ENCODE measurements at places on chromosomes 11 and 22.

GRCh38 chr11:20259506-20259905, 99.2 kb upstream of the DBX1 start:
- DNase-seq, result no peak

GRCh38 chr11:100703801-100704575, 16.9 kb downstream of the ARHGAP42 start:
- no peak for DNase-seq

DNA sequence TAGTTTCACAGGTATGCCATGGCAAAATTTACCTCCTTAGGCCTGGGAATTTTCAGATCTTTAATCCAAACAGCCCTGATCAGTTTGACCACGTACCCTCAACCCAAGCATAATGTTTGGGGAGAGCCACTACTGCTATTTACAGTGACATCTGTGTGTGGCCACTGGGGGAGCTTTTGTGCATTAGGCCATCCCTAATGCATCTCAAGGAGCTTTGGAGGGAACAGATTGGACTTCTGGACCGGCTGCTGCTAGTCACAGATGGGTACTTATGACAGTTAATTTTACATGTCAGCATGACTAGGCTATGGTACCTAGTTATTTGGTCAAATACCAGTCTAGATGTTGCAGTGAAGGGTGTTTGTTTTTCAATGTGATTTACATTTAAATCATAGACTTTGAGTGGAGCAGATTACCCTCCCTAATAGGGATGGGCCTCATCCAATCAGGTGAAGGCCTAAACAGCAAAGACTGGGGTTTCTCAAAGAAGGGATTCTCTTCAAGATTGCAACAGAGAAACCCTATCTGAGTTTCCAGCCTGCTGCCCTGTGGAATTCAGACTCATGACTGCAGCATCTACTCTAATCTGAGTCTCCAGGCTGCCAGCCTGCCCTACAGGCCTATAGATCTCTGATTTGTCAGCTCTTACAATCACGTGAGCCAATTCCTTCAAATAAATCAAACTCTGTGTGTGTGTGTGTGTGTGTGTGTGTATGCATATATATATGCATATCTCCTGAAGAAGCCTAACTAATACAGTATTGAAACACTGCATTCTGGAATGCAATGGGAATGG, 38.0 kb upstream of the GALNT18 start:
- DNase-seq, result no peak

GRCh38 chr11:60634126-60634525, 65.3 kb upstream of the MS4A8 start:
- DNase-seq, result no peak

DNA sequence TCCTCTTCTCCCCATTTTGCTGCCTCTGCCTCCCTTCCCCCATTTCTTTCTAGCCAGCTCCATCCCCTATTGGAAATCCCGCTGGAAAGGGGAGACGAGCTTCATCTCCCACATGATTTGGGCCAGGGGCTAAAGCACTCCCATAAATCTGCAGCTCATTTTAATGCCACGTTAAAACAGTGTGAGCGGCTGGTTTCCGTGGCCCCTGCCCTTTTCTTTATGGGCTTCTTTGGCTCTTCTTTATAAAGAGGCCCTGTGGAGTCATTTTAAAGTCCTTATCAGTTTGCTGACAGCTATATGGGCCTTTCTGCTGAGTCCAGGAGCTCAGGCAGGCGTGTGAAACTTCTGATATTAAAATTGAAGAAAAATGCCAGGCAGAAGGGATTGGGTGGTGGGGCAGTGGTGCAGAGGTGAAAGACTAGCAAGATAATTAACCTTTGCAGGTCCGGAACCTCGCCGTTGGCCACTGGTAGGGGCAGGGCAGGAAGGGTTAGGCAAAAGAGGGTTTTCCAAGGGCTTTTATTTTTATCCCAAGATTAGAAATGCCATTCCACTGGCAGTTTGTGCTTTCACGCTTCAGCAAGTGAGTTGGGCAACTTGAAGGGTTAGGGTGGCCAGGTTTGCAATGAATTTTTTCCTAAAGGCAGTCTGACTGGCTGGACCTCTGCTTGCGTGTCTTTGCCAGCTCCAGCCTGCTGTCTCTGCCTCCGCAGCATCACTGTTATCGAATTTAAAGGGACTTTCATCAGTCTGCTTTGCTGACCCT, 44.3 kb downstream of the EXT2 start:
- no peak for DNase-seq

DNA sequence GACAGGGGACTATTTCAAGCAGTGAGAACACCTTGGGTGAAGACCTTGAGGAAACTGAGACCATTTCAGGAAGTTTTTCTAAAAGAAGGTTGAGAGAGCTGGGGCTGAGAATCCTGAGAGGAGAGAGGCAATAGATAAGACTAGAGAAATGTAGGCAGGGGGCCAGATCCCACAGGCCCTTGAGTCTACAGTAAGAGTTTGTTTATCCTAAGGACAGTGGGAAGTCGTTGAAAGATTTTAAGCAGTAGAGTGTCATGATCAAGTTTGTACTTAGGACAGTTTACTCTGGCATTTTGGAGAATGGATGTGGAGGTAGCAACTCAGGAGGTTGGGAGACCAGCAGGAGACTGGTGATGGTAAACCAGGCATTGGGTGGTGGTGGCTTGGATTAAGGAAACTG, 17.1 kb downstream of the HSD17B12 start:
- DNase-seq, result no peak

GRCh38 chr22:45704648-45705047, 33.0 kb downstream of the ATXN10 start:
- DNase-seq, result no peak

GRCh38 chr11:78354408-78355308, 63.0 kb downstream of the GAB2 start:
- DNase-seq, result no peak

DNA sequence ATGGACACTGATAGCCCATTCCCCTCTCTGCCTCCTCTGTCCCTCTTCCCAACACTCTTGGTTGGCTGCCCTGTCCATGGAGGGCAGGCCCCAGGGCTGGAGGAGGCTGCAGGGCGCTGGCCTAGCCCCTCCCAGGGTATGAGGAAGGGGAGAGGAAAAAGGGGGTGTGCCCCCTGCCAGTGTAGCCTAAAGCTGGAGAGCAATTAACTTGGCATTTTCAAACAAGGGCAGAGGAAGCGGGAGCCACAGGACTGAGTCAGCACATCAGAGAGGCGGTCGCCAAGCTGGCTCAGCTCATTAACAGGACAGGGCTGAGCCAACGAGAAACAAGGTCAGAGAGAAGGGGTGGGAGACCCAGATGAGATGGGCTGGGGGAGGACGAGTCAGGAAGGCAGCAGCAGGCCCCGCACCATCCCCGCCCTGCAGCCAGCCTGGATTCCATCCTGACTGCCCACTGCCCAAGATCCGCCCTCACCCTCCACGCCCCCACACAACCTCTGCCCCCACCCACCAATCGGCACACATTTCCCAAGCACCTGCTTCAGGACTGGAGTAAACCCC, 76.3 kb downstream of the BUD13 start:
- DNase-seq, result no peak

- no peak for DNase-seq
These were observed 16.5 kb downstream of the SCYL1 start for GRCh38 chr11:65541093-65541982.

- no peak for DNase-seq
These were observed 203.1 kb upstream of the MTMR2 start for GRCh38 chr11:96126917-96127595.

DNA sequence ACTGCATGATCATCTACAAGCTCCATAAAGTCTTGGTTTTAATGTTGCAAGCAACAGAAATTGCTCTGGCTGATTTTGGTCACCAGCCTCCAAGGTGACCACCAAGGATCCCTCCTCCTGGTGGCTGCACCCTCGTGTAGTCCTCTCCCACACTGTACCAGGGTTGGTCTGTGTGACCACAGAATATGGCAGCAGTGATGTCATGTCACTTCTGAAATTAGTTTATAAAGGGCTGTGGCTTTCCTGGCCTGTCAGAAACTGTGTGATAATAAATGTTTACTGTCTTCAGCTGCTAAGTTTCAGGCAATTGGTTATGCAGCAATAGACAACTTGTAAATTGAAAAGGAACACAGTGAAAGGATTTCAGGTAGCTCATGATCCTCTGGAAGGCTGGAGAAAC, 5.3 kb upstream of the PRDM11 start:
- no peak for DNase-seq

GRCh38 chr22:48752451-48753380, 1075.0 kb downstream of the BRD1 start:
- no peak for DNase-seq

- DNase-seq, result no peak
These were observed 596.2 kb downstream of the BUD13 start for GRCh38 chr11:116176484-116177005.

GRCh38 chr22:38461057-38461413, 6.0 kb upstream of the KCNJ4 start:
- no peak for DNase-seq

DNA sequence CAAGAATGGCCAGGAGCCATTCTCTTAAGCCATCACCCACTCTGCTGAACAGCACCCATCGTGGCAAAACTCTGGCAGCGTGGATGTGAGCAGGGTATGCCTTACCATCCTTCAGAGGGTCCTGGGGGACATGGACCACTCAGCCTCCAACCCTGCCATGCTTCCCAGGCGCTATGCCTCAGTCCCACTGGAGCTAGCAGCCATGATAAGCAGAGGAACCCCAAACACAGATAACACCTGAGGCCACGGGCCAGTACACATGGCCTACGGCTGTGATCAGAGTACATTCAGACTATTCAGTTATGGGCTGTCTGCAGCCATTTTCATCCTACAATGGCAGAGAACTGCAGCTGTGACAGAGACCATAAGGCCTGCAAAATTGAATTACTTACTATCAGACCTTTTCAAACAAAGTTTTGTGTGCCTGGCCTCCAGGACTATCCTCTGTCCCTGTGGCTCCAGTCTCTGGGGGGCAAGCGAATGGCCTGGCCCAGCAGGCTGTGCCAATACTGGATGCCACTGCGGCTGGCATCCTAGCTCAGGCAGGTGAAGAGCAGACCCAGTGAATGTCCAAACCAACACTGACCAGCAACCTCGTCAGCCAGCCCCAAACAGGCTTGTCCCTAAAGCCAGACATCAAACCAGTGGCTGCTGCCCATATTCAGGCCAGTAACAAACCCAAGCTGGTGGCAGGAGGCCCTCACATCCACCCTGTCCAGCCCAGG, 6.9 kb downstream of the ARVCF start:
- DNase-seq, result no peak

DNA sequence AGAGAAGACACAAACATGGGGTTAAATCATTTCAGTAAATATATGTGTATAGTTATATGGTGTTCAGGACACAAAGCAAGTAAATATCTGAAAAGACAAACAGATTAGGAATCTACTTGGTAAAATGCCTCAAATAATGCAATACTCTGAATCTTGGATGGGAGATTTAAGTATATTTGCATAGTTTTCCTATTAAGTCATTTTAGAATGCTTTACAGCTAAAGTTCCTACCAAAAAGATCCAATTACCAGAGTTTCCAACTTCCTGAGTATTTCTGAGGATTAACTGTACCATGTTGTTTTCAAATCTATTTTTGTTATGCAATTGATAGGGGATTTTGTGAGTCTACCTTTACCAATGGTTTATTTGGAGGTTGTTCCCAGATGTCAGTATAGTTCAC, 424.4 kb upstream of the CCDC179 start:
- DNase-seq, result no peak

- no peak for DNase-seq
These were observed 229.6 kb downstream of the DYNC2H1 start for GRCh38 chr11:103338621-103339484.

DNA sequence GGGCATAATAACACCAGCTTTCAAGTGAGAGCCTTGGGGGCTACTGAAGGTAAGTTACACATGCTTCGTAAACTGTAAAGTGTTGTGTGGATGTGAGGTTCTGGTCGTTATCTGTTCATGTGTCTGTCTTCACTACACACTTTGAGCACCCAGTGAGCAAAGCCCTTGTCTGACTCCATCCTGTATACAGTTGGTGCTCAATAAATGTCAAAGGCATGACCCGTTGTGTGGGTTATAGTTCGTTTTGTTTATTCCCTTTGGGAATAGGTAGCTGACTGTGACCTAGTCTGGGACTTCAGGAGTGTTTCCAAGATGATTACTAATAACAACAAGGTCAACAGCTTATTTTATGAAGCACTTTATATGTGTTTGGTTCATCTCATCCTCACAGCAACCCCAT, 146.9 kb downstream of the MIAT start:
- no peak for DNase-seq

DNA sequence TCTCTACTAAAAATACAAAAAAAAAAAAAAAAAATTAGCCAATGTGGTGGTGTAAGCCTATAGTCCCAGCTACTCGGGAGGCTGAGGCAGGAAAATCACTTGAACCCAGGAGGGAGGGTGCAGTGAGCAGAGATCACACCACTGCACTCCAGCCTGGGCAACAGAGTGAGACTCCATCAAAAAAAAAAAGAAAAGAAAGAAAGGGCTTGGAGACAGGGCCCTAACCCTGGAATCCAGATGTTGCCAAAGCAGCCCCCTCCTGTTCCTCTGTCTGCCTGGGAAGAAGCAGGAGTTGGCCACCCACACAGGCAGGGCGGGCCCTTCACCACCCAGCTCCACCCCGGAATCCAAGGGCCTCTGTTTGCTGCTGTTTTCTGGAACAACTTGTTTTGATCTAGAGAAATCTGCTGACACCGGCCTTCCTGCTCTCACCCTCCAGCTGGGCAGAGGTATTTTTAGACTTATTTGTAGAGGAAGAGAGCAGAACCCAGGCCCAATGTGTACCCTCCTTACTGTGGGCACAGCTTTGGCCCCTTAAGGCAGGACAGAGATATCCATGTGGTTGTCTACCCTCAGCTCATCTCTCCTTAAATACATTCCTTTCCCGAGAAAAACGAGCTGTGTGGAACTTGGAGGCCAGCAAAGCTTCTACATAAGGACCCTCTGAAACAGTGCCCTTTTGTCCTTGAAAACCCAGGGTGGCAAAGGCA, 2.7 kb upstream of the NEAT1 start:
- DNase-seq, result peak; percentile 40

- no peak for DNase-seq
These were observed 382.1 kb downstream of the MN1 start for GRCh38 chr22:27419473-27419872.

DNA sequence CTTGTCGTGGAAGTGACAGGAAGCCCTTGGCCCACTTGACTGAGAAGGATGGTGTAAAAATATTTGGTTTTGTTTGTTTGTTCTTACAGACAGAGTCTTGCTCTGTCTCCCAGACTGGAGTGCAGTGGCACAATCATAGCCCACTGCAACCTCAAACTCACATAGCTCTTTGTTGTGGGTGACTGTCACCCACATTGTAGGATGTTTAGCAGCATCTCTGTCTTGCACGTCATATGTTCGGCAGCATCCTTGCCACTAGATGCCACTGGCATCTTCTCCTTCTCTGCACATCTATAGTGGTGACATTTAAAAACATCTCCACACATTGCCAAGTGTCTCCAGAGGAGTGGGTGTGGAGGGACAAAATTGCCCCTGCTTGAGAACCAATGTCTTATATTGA, 56.8 kb downstream of the PRR5L start:
- no peak for DNase-seq

GRCh38 chr11:15150507-15150906, 35.8 kb downstream of the INSC start:
- no peak for DNase-seq

DNA sequence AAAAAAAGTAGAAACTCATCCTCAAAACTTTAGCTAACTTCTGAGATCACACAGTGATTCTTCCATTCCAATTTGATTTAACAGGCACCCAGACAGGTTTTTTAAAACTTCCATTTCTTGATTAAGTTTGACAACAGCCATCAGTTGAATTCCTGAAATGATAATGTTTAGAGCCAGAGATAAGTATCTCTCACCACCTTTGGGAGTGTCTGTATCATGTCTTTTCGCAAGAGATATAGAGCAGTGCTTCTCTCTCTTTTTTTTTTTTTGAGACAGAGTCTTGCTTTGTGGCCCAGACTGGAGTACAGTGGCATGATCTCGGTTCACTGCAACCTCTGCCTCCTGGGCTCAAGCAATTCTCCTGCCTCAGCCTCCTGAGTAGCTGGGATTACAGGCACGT, 41.7 kb upstream of the BMAL1 start:
- DNase-seq, result no peak
